ENCODE measurements at places on chromosomes 5 and 9.

DNA sequence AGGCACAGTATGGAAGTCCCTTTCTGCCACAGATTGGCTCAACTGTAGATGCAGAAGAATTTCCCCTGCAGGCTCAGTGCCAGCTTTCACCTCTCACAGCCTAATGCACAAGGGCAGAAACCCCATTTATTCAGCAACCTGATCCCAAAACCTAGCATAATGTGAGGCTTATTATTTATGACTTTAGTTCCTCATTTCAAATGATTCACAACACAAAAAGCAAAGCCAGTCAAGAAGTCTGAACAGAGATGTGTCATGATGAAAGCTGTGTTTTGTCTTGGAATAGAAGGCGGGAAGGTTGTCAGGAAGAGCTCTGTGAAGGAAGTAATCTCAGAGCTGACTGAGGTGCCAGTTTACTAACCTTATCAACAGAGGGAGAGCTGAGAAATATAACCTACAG, 369.7 kb downstream of the LRRC70 start:
- DNase-seq = no peak

- DNase-seq = no peak
Measured at GRCh38 chr9:75200892-75201470, 112.7 kb downstream of the OSTF1 start.

DNA sequence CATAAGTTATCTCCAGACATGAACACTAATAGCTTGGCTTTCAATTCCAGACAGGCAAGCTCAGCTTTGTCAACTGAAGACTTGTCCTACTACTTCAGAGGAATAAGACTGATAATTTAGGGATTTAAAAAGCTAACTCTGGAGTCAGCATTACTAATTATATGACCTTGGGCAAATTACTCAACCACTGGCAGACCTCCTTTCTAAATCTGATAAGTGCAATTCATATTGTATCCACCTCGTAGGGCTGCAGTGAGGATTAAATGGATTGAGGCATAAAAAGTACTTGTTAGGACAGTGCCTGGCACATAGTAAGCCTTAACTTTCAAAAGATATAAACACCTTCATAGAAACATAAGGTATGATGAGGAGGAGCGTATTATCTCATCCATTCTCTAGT, 104.4 kb downstream of the KLHL3 start:
- no peak for DNase-seq

GRCh38 chr5:127683008-127683407, 20.2 kb upstream of the CCDC192 start:
- peak; percentile 24 for DNase-seq

DNA sequence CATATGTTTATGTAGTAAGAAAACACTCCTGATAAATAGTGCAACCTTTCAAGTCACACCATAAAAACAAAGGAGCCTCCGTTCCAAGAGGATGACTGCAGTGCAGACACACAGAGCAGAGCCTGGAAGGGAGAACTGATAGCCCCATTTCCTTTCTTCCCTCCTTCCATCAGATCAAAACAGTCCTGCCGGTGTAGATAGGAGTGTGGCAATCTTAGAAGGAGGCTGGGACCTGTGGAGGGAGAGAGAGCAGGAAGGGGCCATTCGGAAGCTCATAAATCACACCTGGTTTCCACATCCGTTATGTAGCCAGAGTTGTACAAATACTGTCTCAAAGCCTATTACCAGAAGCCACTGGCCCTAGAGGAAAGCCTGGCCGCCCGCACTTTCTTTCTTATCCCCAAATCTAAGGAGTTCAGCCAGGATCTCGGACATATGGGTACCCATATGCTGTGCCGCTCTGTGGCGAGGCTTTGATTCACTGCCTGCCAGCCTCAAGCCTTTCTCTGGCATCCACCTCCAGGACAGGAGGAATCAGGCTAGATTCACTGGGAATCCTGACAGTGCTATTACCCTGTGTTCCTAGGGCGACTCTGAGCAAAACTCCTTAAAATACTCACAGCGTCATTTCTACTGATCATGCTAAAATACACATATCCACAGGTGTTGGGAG, 26.9 kb downstream of the DAP start:
- DNase-seq = peak; percentile 91

DNA sequence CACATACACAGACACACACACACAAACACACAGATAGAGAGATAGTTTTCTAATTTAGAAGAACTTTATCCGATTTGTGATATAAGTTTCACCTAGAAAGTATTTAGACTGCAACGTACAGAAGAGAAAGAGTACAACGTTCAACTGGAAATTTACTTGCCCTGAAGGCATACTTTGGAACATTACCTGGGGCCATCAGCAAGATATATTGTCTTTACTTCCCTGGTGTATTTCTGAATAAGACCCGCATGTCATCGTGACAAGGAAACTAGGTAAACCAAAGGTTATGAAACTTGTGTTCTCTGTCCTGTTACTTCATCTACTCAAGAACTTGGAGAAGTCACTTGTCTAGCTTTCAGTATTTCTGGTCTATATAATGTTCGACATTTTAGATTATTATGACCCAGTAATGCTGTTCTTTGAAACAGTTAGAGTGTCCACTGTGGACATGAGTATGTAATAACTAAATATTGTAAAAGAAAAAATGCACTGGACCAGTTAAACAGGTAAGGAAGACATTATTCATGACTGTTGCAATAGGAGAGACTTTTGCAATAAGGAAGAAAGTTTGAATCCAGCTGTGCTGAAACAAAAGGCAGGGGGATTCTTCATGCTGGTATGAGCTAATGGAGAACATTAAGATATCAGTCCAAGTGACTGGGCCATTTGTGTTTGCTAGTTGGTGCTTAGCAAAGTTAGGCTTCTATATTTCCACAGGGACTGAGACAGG, 1791.1 kb downstream of the MAT2B start:
- DNase-seq = no peak

- peak; percentile 89 for DNase-seq
Measured at GRCh38 chr5:154937718-154938466, at the start of gene GEMIN5. TSS of gene GEMIN5 (minus strand) at chr5:154938211. CDS start at chr5:154938133, 78 bp downstream.

DNA sequence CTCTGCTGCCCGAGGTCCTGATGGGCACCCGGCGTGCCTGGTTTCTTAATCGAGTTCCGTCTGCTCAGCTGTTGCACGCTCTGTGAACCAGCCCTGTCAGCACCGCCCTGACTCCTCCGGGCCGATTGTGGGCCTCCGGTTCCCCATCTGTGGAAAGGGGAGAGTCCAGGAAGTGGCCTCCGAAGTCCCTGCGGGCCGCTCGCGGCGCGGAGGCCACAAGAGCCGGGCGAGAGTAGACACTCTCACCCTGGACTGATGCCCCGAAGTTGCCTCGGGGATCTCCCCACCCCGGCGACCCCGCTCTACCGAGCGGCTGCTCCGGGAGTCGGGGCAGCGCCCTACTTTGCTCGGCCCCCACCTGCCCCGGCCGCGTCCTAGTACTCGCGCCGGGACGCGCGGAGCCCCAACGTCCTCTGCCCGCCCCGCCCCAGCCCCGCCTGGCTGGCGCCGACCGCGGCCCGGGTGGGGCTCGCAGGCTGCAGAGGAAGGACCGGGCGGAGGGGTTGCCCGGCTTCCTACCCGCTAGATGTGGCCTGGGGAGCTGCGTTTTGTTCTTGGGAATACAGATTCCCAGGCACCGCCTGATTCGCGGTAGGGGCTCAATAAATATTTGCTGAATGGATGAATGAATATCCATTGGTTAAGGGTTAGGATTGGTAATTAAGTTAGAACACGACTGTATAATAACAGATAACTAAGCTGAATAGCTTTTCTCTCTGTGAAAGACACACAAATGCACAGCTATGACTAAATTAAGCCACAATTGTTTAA, 935 bp upstream of the ZNF367 start:
- peak; percentile 71 for DNase-seq

DNA sequence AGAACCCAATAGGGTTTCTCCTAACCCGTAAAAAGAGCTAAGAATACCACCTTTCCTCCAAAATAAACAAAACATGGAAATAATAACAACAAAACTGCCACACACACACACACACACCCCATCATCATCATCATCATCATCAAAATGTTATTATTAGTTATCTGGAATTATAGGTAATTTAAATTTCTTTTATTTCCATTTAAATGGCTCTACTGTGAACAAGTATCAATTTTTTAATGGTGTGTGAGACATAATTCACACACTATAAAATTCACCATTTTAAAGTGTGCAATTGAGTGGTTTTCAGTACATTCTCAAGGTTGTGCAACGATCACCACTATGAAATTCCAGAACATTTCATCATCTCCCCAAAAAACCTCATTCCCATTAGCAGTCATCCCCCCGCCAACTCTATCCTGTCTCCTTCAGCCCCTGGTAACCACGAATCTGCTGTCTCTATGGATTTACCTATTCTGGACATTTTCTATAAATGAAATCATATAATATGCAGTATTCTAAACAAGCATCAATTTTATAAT, 172.7 kb downstream of the ROR2 start:
- no peak for DNase-seq

DNA sequence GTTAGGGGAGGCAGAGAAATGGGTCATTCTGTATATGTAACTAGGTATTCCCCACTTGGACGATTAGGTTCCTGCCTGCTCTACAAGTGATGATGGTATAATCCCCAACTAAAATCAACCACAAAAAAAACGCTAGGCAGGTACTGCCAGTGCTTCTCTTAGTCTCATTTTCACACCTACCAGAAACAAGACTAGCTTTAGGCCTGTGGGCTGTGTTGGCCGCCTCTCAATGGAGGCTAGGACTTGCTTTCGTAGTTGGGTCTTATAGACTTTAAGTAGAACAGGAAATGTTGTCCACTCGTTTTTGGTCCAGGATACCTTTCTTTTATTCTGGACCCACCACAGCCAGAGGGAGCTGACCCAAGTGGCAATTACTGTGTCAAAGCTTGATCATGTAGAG, 111.8 kb downstream of the UNC13B start:
- no peak for DNase-seq

GRCh38 chr9:14133394-14133793, 180.5 kb downstream of the NFIB start:
- peak; percentile 92 for DNase-seq

GRCh38 chr5:97888439-97888838, 705.4 kb upstream of the RIOK2 start:
- DNase-seq = no peak

DNA sequence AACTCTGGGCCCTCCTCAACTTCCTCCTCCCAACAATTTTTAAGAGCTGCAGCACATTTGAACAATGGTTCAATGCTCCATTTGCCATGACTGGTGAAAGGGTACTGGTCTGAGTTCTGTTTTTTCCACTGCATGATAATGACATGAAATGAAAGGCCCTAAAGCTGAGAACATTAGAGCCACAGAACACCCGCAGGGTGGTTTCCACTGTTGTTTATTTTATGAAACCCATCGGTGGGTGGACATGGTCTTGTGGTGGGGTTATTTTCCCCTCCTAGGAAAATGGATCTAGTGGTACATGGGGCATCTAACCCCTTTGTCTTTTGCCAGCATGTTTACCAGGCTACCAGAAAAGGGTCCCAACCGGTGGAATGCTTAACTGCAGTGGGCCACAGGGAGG, 71.8 kb downstream of the SMARCA2 start:
- DNase-seq = no peak

- DNase-seq = no peak
Measured at GRCh38 chr9:134551644-134552348, 89.8 kb upstream of the COL5A1 start.

DNA sequence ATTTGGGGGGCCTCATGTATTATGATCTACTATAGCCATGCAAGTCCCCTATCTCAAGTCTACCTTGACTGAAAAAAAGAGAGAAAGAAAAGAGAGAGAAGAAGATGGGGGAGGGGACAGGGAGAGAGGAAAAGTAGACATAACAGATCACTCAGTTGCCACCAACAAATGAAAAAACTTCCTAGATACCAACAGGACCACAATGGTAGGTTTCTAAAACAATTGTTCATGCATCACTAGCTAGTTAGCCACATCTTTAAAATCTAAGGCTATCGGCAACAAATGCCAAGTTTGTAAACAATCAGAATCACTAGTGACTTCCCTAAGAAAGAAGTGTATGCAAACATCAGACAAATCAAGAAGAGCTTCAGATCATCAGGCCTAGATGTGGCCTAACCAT, 328.2 kb downstream of the BNC2 start:
- no peak for DNase-seq

GRCh38 chr5:1208743-1209488, 7.5 kb downstream of the SLC6A19 start:
- DNase-seq = no peak

Measured in NCI-H446 (cell line).